Dorsolateral prefrontal cortex (tissue), 122 donors: ENCODE measurements at places on chromosomes 13 and 19. TPM values are rescaled to one million over a fixed set of nuclear protein-coding genes. Genes with fewer than 3 reads are reported as not detected.

The SCEL gene
- total RNA-seq, result not detected

The LRG1 gene
- 0.51 TPM for total RNA-seq

The URAD gene
- total RNA-seq, result not detected

The ACER1 gene
- not detected for total RNA-seq
